Karpas-422 (cell line): ENCODE measurements at places on chromosomes 5 and 9. TPM values are rescaled to one million over a fixed set of nuclear protein-coding genes. Genes with fewer than 3 reads are reported as not detected.

DNA sequence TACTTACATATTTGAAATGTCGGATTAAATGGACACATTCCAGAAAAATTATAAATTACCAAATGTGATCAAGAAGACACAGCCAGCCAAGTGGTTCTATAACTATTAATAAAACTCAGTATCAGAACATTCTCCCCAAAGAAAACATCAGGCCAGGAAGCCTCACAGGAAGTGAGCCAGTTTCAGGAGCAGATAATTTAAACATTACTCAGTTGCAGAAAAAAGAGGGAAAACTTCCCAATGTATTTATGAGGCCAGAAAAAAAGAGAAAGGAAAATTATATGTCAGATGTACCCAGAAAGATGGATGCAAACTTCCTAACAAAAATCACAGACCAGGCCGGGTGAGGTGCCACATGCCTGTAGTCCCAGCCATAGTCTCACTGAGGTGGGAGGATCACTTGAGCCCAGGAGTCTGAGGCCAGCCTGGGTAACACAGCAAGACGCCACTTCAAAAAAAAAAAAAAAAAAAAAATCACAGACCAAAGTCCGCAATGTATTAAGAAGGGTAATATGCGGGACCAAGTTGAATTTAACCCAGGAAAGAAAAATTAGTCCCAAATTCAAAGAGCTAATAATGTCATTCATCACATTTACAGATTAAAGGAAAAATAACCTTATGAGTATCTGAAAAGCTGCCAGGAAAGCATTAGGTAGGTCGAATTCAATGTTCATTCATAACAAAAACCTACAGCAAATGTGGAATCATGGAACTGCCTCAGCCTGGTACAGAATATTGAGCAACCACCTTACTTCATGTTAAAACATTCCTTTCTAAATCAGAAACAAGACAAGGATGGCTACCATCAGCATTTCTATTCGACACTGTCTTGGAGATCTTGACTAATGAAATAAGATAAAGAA, 37.2 kb upstream of the NRARP start:
- DNase-seq: peak; percentile 23

DNA sequence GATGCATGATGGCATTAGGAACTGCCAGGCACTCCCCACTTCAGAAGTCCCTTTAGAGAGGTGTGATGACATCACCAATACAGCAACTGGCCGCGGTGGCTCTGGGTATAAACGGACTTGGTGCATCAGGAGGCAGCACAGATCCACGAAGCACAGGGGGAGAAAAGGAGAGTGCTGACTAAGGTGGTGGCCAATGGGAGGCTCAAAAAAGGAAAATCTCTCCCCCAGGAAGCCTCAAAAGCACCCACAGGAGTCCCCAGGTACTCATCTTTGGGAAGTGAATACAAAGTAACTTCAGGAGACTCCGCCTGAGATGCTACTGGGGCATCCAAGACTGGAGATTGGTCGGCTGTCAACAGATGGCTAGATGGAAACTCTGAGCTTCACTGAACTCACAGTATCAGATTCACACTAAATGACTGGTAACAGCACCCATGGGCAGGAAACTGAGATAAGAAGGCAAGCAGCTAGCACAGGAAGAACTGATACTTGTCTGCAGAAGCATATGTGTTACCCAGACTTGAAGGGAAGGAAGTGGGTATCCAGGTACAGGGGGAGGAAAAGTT, 7.6 kb downstream of the TTC39B start:
- no peak for DNase-seq

The LRRC19 gene
- not detected in 2 replicates for total RNA-seq

- no peak for DNase-seq
Observed at GRCh38 chr9:136296434-136297015, 7.4 kb downstream of the CCDC187 start.

GRCh38 chr5:1655496-1656270, 131.9 kb upstream of the LPCAT1 start:
- DNase-seq: no peak

GRCh38 chr9:130027533-130028365, 15.2 kb downstream of the FNBP1 start:
- no peak for DNase-seq

GRCh38 chr9:18826248-18826647, 206.8 kb downstream of the SAXO1 start:
- no peak for DNase-seq

DNA sequence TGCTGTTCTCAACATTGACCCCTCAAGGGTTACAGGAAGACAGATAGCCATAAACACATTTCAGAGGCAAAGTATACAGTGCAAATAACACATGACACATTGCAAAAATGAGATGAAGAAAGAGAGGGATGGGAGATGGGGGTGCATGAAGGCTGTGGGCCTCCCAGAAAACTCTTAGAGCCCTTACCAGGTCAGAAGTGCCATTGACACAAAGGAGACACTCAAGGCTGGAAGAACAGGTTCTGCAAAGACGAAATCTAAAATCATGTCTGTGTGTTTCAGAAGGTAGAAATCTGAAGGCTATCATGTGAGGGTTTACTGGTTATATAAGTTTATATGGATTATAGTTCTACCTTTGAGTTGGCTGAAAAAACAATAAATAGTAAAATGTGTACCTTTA, 318.8 kb downstream of the BNC2 start:
- DNase-seq: no peak

The PCDHAC1 gene
- total RNA-seq: not detected in 2 replicates

The ANKRD31 gene
- 0.22 and 0.30 TPM in 2 replicates for total RNA-seq
